ENCODE measurements at places on chromosomes 7 and 10. TPM values are rescaled to one million over a fixed set of nuclear protein-coding genes. Genes with fewer than 3 reads are reported as not detected.

The PLAC9 gene
- total RNA-seq = not detected

The FAM25G gene
- total RNA-seq = 1.5 TPM

The DPYSL4 gene
- 19.7 TPM for total RNA-seq

The TRIM73 gene
- 2.1 TPM for total RNA-seq

The ERVW-1 gene
- not detected for total RNA-seq

The FGFBP3 gene
- total RNA-seq = 2.5 TPM

The CDNF gene
- total RNA-seq = 1.3 TPM

The JCAD gene
- total RNA-seq = 24.1 TPM

The BTBD16 gene
- 0.46 TPM for total RNA-seq

The PMS2 gene
- 9.6 TPM for total RNA-seq

The VWDE gene
- 0.43 TPM for total RNA-seq

The TMEM178B gene
- total RNA-seq = 1.3 TPM

The CHAT gene
- not detected for total RNA-seq

The CALML3 gene
- not detected for total RNA-seq

The ATP6V1F gene
- total RNA-seq = 242 TPM

The WEE2 gene
- total RNA-seq = not detected

The RNLS gene
- total RNA-seq = 8.0 TPM

The ANKRD30A gene
- 0.86 TPM for total RNA-seq

The GIMAP4 gene
- not detected for total RNA-seq

The C10orf71 gene
- total RNA-seq = not detected

The INMT gene
- total RNA-seq = not detected

The MKI67 gene
- 57.6 TPM for total RNA-seq

The NRG3 gene
- not detected for total RNA-seq

The CEP55 gene
- total RNA-seq = 53.3 TPM

The PRSS37 gene
- total RNA-seq = not detected

The SRRM3 gene
- 12.6 TPM for total RNA-seq

The HPSE2 gene
- not detected for total RNA-seq

The PGAM2 gene
- not detected for total RNA-seq

The SKIDA1 gene
- total RNA-seq = 0.74 TPM

The SFRP5 gene
- total RNA-seq = 2.7 TPM
